ENCODE measurements at places on chromosomes 1 and 21.

- DNase-seq: no peak
These were observed 11.9 kb downstream of the WNT9A start for GRCh38 chr1:227935826-227936225.

DNA sequence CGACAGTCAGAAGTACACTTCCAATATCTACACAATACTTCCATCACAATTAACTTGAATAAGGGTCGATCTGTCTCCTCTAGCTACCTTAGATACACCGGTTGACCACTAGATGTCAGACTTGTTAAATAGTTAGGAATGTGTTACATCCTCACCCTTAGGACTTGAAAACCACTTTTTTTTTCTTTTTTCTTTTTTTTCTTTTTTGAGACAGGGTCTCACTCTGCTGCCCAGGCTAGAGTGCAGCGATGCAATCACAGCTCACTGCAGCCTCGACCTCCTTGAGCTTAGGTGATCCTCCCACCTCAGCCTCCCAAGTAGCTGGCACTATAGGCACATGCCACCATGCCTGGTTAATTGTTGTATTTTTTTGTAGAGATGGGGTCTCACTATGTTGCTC lies 120.4 kb upstream of the GREM2 start:
- no peak for DNase-seq

GRCh38 chr1:179881642-179882252 lies 338 bp upstream of the TOR1AIP1 start:
- DNase-seq: no peak

DNA sequence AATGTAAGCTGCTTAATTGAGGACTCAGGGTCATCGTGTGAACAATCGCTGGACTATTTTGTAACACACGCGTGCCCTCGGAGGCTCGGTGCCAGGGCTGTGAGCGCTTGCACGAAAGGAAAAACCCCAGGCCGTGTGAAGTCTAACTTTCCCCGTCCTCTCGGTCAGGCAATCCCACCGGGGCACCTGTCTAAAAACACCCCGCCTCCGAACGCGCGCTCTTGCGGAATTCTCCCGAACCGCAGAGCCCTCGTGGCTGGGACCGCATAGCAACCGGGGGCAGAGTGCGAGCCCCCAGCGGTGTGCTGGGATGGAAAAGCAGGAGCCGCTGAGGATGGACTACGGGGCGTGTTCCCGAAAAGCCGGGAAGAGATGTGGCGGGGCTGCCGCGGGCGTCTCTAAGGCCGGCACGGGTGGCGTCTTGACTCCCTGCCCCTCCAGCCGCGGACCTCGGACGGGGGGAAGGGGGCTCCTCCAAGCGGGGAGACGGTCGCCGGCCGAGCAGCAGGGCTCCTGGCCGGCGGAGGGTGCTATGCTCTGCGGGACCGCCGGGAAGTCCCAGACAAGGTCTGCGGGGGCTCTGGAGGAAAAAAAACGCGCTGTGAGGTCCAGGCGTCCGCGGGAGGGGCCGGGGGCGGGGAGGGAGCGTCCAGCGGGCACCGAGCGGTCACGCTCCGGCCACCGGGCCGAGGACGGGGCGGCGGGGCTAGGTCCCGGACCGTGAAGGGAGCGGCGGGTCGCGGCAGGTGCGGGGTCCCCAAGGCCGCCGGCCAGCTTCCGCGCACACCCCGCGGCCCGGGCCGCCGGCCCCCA lies 936 bp downstream of the ZBTB21 start:
- DNase-seq: no peak

DNA sequence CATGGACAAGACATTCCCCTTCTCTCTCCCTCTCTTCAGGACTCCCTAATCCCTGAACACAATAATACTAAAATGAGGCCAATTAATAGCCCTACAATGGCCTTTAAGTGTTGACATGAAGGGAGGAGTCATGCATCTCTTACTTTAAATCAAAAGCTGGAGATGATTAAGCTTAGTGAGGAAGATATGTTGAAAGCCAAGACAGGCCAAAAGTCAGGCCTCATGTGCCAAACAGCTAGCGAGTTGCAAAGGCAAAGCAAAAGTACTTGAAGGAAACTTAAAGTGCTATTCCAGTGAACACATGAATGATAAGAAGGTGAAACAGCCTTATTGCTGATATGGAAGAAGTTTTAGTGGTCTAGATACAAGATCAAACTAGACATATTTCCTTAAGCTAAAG lies 49.5 kb upstream of the CD46 start:
- no peak for DNase-seq
